ENCODE measurements at places on chromosomes 7 and 10.

DNA sequence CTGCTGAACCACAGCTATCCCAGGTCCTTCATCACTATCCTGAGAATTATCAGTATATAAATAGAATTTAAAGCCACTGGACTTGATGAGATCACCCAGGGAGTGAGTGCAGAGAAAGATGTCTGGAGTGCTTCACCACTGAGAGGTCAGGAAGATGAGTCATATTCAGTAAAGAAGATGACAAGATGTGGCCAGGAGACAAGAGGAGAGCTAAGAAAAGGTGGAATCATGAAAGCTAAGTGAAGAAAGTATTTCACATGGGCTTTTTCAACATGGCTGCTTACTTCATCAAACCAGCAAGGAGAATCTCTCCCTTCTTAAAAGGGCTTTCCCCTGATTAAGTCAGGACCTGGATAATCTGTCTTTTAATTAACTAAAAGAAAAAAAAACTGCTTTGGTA lies 9.1 kb upstream of the PRKAR2B start:
- no peaks in the 10 kb centered on the region for H3K4me1 ChIP-seq
- no peaks in the 10 kb centered on the region for H3K36me3 ChIP-seq
- H3K27ac ChIP-seq, result no peak overlapping the region
- no peak for DNase-seq
- no peak overlapping the region for H3K4me3 ChIP-seq
- H3K27me3 ChIP-seq, result peaks cover 6% of the 10 kb centered on the region

DNA sequence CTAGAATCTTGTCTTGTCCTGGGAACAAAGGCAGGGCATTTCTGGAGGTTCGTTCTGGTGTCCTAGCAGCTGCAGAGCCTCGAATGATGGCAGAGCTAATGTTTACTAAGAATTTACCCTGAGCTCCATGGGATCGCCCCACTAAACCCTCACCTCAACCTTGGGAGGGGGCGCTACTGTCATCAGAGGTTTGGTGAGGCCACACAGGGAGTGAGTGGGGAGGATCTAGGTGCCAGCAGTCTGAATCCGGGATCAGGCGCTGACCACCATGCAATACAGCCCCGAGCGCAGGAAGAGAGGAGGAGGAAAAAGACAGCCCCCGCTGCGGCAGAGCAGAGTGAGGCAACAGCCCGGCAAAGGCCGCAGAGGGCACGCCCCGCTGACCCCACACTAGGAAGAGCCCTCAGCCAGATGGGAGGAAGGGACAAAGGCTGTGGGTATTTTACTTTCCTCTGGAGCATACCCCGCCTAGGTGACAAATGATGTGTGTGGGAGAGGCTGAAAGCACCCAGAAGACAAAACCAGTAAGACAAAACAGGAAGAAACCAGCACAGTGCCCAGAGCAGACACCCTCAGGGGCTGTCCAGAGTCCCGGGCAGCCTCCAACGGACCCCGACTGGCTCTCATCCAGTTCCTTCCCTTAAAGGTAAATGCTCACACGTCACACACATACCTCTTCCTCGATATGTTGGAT lies 103.5 kb downstream of the FAM53B start:
- peak overlapping the region; percentile 99 for H3K27ac ChIP-seq
- H3K36me3 ChIP-seq, result peaks cover 40% of the 10 kb centered on the region
- H3K4me3 ChIP-seq, result peak overlapping the region; percentile 87
- H3K27me3 ChIP-seq, result no peaks in the 10 kb centered on the region
- no peak for DNase-seq
- peaks cover 75% of the 10 kb centered on the region for H3K4me1 ChIP-seq

GRCh38 chr7:56083150-56083785 lies 9.5 kb downstream of the PHKG1 start:
- H3K36me3 ChIP-seq, result peaks cover 31% of the 10 kb centered on the region
- H3K4me1 ChIP-seq, result no peaks in the 10 kb centered on the region
- H3K27me3 ChIP-seq, result no peaks in the 10 kb centered on the region
- no peak overlapping the region for H3K27ac ChIP-seq

DNA sequence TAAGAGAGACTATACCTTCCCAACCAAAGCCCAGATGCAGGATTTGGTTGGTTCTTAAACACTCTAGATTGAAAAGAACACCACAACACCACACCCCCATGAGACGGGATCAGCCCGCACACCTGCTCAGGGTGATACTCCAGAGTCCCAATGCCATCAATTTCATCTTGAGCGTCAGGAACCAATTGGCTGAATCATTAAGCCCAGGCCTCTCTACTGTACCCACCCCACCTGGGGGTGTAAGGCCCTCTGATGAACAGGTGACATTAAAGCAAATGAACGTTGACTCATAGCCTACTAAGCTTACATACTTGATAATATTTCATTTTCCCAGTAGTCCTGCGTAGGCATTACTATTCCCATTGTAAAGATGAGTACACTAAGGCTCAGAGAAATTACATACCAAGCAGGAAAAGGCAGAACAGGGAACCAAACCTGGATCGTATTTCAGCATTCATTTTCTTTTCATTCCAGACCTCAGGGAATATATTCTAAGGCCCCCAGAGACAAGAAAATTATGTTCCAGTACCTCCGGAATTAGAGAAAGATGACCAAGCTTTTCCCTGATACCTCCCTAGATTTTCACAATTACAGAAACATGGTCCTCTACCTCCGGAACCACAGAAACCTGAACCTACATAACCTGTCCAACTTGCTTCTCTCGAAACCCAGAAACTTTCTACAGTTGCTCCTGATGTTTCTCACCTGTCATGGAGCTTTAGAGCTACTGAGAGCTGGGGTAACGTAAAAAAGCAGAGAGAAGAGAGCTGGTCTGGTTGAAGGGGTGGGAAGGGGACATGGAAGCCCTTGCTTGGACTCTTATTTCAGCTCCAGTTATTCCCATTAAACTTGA lies 43.1 kb upstream of the KDM7A start:
- no peaks in the 10 kb centered on the region for H3K36me3 ChIP-seq
- H3K4me1 ChIP-seq, result peaks cover 23% of the 10 kb centered on the region
- no peak overlapping the region for H3K27ac ChIP-seq
- H3K4me3 ChIP-seq, result no peak overlapping the region
- no peak for DNase-seq
- no peaks in the 10 kb centered on the region for H3K27me3 ChIP-seq

GRCh38 chr7:136138991-136139390 lies 161.8 kb upstream of the MTPN start:
- H3K4me3 ChIP-seq, result no peak overlapping the region
- H3K27ac ChIP-seq, result no peak overlapping the region
- DNase-seq, result no peak
- H3K27me3 ChIP-seq, result no peaks in the 10 kb centered on the region
- H3K36me3 ChIP-seq, result peaks cover 2% of the 10 kb centered on the region

- H3K36me3 ChIP-seq, result no peaks in the 10 kb centered on the region
- H3K4me3 ChIP-seq, result no peak overlapping the region
- no peaks in the 10 kb centered on the region for H3K4me1 ChIP-seq
- no peak for DNase-seq
These were observed 25.3 kb upstream of the SNX13 start for GRCh38 chr7:17965603-17966002.

- no peak for DNase-seq
- no peak overlapping the region for H3K4me3 ChIP-seq
- H3K27me3 ChIP-seq, result peaks cover 60% of the 10 kb centered on the region
- no peaks in the 10 kb centered on the region for H3K4me1 ChIP-seq
These were observed 15.2 kb upstream of the LBX1 start for GRCh38 chr10:101244321-101245050.

DNA sequence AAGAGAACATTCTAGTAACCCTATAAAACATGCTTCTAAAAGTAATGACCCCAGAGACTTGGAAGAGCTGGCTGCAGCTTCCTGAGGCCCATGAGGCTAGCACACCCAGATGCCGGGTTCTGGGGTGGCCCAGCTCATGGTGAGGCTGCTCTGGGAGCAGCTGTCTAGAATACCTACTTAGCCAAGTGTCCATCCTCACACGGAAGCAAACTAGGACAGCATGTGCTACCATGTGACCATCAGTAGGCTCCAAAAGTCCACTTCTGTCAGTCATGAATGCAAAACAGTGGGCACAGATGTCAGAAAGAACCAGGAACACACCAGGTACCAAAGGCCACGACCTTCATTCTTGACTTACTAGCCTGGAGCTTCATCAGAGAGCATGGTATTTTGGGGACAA lies 32.4 kb downstream of the CTBP2 start:
- H3K27ac ChIP-seq, result no peak overlapping the region
- H3K4me3 ChIP-seq, result no peak overlapping the region
- peaks cover 60% of the 10 kb centered on the region for H3K27me3 ChIP-seq
- no peak for DNase-seq
- H3K36me3 ChIP-seq, result no peaks in the 10 kb centered on the region

DNA sequence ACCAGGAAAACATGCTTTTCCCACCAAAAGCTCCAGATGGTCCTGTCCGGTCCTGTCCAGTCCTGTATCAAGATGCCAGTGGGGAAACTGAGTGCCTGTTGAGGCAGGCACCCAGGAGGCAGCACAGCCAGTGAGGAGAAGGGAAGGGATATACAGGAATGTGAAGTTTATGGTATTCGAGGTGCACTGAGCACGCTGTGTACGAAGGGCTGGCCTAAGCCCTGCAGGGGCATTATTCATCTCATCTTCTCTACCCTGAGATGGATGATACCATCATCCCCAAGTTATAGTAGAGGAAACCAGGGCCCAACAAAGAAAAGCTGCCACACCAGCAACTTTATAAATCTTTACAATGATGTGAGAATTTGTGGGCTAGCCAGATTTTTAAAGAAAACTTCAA lies 23.4 kb upstream of the FXYD4 start:
- H3K36me3 ChIP-seq, result no peaks in the 10 kb centered on the region
- H3K27ac ChIP-seq, result peak overlapping the region; percentile 51
- H3K4me1 ChIP-seq, result peaks cover 9% of the 10 kb centered on the region
- DNase-seq, result no peak
- H3K4me3 ChIP-seq, result no peak overlapping the region

DNA sequence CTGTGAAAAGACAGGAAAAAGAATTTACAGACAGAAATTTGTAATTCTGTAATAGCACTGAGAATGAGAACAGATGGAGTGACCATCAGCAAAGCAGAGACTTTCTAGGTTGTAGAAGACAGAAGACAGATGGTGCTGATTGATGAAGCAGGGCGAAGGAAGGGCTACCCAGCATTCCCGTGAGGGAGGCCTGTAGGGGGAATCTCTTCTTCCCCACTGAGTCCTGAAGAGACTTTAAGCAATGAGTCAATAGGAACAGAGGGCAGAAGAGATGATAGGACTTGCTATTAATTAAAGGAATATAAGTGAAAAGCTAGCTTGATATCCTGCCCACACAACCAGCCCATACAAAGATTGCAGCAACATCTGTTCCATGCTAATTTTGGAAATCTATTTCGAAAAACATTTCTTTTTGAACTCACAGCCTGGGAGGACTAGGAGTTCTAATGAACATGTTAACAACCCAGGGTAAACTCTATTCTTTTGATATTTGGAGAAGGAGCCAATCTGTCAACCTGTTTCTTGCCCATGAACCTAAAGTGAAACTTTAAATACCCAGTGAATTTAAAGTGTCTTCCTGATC lies 44.1 kb downstream of the RALA start:
- H3K4me3 ChIP-seq, result no peak overlapping the region
- DNase-seq, result no peak
- H3K27me3 ChIP-seq, result no peaks in the 10 kb centered on the region

GRCh38 chr7:154919344-154920225 lies 83.3 kb downstream of the PAXIP1 start:
- no peak overlapping the region for H3K4me3 ChIP-seq
- no peaks in the 10 kb centered on the region for H3K36me3 ChIP-seq
- DNase-seq, result no peak
- no peaks in the 10 kb centered on the region for H3K4me1 ChIP-seq

DNA sequence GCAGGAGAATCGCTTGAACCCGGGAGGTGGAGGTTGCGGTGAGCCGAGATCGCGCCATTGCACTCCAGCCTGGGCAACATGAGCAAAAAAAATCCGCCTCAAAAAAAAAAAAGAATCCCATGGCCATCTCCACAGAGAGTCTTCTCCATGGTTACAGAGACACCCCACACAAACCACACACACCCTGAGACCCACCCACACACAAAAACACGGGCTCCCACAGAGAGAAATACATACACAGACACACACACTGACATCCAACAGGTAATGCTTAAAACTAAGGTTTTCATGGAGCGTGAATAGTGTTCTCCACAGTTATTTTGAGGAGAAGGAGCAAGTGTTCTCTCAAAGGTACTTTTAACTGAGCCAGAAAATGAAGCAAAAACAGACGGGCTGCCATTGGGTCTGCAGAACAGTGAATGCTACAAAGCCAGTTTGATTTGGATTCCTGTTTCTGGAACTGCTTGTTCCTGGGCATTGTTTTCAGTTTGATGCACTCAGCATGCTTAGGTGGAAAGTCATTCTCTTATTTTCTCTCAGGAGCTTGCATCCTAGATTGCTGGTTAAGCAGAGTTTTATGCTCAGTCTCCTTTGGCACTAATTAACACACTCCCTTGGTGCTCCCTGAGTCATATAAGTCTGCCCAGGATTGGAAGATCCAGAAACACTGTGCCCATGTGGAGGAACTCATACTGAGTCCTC lies 15.4 kb downstream of the AHCYL2 start:
- peaks cover 17% of the 10 kb centered on the region for H3K4me1 ChIP-seq
- H3K27ac ChIP-seq, result no peak overlapping the region
- H3K4me3 ChIP-seq, result no peak overlapping the region
- H3K27me3 ChIP-seq, result no peaks in the 10 kb centered on the region
- H3K36me3 ChIP-seq, result peaks cover 9% of the 10 kb centered on the region

GRCh38 chr10:59944339-59944935 lies 38.1 kb upstream of the CCDC6 start:
- peaks cover 42% of the 10 kb centered on the region for H3K27me3 ChIP-seq
- DNase-seq, result no peak
- H3K27ac ChIP-seq, result no peak overlapping the region
- no peak overlapping the region for H3K4me3 ChIP-seq

GRCh38 chr10:114613237-114613979 lies 44.7 kb downstream of the ABLIM1 start:
- H3K27me3 ChIP-seq, result no peaks in the 10 kb centered on the region
- H3K27ac ChIP-seq, result no peak overlapping the region
- DNase-seq, result no peak
- H3K4me1 ChIP-seq, result peaks cover 5% of the 10 kb centered on the region

DNA sequence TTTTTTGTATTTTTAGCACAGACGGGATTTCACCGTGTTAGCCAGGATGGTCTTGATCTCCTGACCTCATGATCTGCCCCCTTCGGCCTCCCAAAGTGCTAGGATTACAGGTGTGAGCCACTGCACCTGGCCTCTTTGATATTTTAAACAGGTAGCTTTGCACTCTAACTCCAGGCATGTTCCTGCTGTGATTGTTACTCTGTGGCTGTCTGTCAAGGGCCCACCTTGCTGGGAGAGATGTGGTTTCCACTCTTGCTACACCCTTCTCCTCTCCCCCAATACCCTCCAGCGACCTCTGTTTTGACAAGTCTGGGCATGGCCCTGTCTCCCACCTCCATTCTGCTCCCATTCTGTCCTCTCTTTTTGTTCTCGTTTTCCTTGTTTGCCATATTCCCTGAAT lies 17.1 kb downstream of the SMKR1 start:
- H3K27ac ChIP-seq, result no peak overlapping the region
- H3K36me3 ChIP-seq, result peaks cover 3% of the 10 kb centered on the region
- DNase-seq, result no peak
- H3K27me3 ChIP-seq, result peaks cover 36% of the 10 kb centered on the region
- no peak overlapping the region for H3K4me3 ChIP-seq
- H3K4me1 ChIP-seq, result peaks cover 9% of the 10 kb centered on the region

GRCh38 chr10:71846816-71847215 lies 4.2 kb downstream of the PSAP start:
- H3K27me3 ChIP-seq, result no peaks in the 10 kb centered on the region
- no peak overlapping the region for H3K27ac ChIP-seq
- peaks cover 11% of the 10 kb centered on the region for H3K36me3 ChIP-seq
- H3K4me1 ChIP-seq, result peaks cover 68% of the 10 kb centered on the region

Measured in effector memory CD8-positive, alpha-beta T cell (primary cell).